ENCODE measurements at places on chromosomes 12 and 14. TPM values are rescaled to one million over a fixed set of nuclear protein-coding genes. Genes with fewer than 3 reads are reported as not detected.

- DNase-seq, result no peak
Observed at GRCh38 chr12:102167821-102168604, 29.6 kb downstream of the PMCH start.

The TTC9 gene
- 2.4 TPM for total RNA-seq

The FAM90A1 gene
- total RNA-seq, result 1.5 TPM

The CLEC6A gene
- total RNA-seq, result not detected

- DNase-seq, result no peak
Observed at GRCh38 chr12:96196781-96197180, 2.6 kb downstream of the ELK3 start.

The MYF5 gene
- total RNA-seq, result not detected

The MUCL1 gene
- not detected for total RNA-seq

DNA sequence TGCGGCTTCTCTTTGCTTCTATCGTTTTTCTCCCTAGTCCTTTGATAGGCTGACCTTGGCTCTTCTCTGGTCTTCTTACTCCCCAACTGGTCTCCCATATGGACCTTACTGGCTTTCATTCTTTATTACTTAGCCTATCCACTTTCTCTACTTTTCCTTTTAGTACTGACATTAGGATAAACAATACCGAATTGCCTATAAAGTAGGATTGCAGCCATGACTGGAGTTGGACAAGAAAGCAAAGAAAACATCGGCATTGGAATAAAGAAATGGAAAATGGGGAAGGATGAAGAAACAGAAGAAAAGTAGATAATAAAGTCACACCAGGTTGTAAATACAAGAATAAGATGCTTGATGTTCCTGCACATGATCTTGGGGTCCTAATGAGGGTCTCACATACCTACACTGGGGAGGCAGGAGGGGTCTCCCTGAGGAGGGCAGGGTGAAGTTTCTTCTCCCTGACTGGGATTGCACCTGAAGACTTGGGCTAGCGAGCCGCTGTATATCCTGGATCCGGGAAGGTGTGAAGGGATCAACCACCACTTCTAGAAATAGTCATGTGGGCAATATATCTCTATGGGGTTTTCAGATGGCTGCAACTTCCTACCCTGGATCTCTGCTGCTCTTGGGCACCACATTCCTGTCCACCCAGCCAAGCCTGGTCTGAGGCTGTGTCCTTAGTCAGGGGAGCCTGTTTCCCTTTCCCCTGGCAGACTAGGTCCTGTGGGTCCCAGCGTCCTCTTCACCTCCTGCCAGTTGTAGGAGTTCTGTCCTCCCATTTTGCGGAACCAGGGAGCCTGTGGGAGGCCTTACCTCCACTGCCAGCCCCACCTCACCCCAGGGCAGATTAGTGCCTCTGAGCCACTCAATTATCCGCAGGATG is 13.1 kb downstream of the NKX2-1 start:
- no peak for DNase-seq

The RPGRIP1 gene
- total RNA-seq, result 35.7 TPM

GRCh38 chr12:54546511-54546910 is 2.9 kb upstream of the PDE1B start:
- no peak for DNase-seq

The MNAT1 gene
- total RNA-seq, result 39.9 TPM

The KCNK13 gene
- total RNA-seq, result 42.5 TPM

DNA sequence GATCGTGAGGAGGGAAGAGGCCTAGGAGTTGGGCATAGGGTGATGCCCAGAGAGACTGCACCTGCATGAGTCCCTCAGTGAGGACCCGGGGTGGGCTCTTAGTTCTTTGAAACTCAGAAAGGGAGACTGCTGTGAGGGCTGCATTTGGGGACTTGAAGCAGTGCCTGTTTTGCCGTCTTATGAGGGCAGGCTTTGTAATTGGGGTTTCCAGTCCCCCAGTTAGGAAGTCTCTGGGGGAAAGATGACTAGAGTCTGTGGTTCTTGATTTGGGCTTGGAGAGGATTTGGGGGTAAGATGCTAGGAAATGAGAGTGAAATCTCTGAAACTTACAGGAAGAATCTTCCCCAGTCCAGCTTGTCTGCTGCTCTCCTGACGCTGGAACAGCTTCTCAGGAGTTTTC is 99.6 kb downstream of the ARF6 start:
- no peak for DNase-seq

- DNase-seq, result no peak
Observed at GRCh38 chr14:52413729-52414408, 99.8 kb downstream of the PTGER2 start.

The CEBPE gene
- total RNA-seq, result 0.24 TPM

- no peak for DNase-seq
Observed at GRCh38 chr12:31277081-31277480, 48.9 kb downstream of the SINHCAF start.

DNA sequence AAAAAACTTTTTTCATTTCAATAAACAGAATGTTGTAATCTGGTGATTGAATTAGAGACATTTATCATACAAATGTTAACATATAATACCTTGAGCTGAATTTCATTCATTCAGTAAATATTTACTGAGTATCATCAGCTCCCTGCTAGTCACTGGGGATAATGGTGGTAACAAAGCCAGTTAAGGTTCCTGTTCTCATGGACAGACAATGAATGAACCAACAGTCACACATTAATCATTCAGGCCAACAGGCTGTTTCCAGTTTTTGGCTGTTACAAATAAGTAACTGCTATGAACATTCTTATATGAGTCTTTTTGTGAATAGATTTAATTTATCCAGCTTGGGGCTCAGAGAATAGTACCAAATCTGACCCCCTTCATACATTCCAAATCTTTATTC is 13.5 kb downstream of the EXD2 start:
- DNase-seq, result no peak

The SYNE3 gene
- total RNA-seq, result 37.6 TPM

The SPTB gene
- total RNA-seq, result 6.6 TPM

DNA sequence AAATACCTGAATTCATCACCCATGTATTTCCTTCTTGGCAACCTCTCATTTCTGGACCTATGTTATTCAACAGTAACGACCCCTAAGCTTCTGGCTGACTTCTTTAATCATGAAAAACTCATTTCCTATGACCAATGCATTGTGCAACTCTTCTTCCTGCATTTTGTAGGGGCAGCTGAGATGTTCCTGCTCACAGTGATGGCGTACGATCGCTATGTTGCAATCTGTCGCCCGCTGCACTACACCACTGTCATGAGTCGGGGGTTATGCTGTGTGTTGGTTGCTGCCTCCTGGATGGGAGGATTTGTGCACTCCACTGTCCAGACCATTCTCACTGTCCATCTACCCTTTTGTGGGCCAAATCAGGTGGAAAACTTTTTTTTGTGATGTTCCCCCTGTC is 356 bp downstream of the OR4Q2 start:
- no peak for DNase-seq

- peak; percentile 60 for DNase-seq
Observed at GRCh38 chr14:21039585-21040369, 2.4 kb upstream of the RNASE7 start.

The GAS2L3 gene
- 9.7 TPM for total RNA-seq

- DNase-seq, result peak; percentile 88
Observed at GRCh38 chr12:76084863-76085519, 506 bp upstream of the NAP1L1 start.

The GPR84 gene
- not detected for total RNA-seq

The SLC25A47 gene
- total RNA-seq, result 0.87 TPM
